ENCODE measurements at places on chromosomes 4 and X.

DNA sequence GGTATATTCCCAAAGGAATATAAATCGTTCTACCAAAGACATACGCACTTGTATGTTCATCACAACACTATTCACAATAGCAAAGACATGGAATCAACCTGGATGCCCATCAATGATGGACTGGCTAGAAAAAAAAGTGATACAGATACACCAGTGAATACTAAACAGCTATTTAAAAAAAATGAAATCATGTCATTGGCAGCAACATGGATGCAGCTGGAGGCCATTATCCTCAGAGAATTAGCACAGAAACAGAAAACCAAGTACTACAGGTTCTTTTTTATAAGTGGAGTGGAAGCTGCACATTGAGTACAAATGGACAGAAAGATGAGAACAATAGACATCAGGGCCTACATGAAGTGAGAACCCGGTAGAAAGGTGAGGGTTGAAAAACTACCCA, 81.4 kb downstream of the ANTXR2 start:
- DNase-seq = no peak

- DNase-seq = no peak
These were observed 1.9 kb downstream of the SHOX start for GRCh38 chrX:632366-633042.

DNA sequence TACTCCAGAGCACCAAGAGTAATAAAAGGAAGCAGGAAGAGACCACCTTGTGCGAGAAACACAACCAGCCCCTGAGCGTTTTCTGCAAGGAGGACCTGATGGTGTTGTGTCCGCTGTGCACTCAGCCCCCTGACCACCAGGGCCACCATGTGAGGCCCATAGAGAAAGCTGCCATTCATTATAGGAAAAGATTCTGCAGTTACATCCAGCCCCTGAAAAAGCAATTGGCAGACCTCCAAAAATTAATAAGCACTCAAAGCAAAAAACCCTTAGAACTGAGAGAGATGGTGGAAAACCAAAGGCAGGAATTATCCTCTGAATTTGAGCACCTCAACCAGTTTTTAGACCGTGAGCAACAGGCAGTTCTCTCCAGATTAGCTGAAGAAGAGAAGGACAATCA, 5.7 kb downstream of the TRIM75 start:
- no peak for DNase-seq

DNA sequence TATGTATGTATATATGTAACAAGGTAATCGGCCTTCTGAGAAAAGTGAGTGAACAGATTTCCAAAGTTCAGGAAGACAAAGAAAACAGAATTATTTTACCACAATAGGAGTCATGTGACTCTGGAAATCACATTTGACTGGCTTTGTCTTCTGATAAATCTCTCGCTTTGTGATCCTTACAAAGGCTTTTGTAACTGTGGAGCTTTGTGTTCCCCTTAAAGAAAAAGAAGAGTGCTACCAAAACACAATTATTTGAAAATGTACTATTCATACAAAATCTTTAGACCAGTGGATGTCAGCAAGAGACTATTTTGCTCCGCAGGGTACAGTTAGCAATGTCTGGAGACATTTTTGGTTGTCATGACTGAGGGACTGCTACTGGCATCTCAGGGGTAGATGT, 238.8 kb downstream of the LDB2 start:
- no peak for DNase-seq

DNA sequence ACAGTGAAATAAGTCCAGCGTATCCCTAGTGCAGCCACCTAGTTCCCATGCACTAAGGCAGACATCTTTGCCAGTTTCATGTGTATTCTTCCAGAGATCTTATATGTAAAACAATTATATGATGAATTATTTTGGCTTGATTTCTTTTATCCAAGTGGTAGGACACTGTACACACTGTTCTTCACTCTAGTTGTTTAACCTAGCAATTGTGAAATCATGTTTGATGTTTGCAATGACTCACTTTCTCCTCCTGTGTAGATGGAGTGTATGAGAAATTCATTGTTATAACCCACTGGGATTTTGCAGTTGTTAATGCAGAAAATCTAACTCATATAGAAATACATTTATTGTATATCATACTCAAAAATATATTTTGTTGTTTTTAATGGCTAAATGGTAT, 17.5 kb upstream of the TBC1D1 start:
- DNase-seq = no peak

Data from OCI-M1 (cell line).